ENCODE measurements at places on chromosomes 5 and 9. TPM values are rescaled to one million over a fixed set of nuclear protein-coding genes. Genes with fewer than 3 reads are reported as not detected.

MAST4 gene
- total RNA-seq: 4.5 TPM

TMEM232 gene
- 0.73 TPM for total RNA-seq

SLCO6A1 gene
- not detected for total RNA-seq

HTR1A gene
- total RNA-seq: not detected

PCDHB14 gene
- 2.1 TPM for total RNA-seq

ANKDD1B gene
- 0.09 TPM for total RNA-seq

TRAF1 gene
- total RNA-seq: 1.1 TPM

B4GALT7 gene
- total RNA-seq: 41.7 TPM

PAEP gene
- not detected for total RNA-seq

GDF9 gene
- total RNA-seq: 0.16 TPM

PDE6A gene
- total RNA-seq: not detected

SPINK1 gene
- not detected for total RNA-seq

C5orf15 gene
- 61.6 TPM for total RNA-seq

GKAP1 gene
- total RNA-seq: 1.3 TPM

GBGT1 gene
- total RNA-seq: 1.7 TPM

C9orf50 gene
- total RNA-seq: not detected

GRIA1 gene
- 0.14 TPM for total RNA-seq

SLC27A6 gene
- total RNA-seq: 0.34 TPM
